ENCODE measurements at places on chromosomes 1 and 21. TPM values are rescaled to one million over a fixed set of nuclear protein-coding genes. Genes with fewer than 3 reads are reported as not detected.

The IL22RA1 gene
- not detected for total RNA-seq

The AMY2A gene
- not detected for total RNA-seq

The OR2G2 gene
- not detected for total RNA-seq

DNA sequence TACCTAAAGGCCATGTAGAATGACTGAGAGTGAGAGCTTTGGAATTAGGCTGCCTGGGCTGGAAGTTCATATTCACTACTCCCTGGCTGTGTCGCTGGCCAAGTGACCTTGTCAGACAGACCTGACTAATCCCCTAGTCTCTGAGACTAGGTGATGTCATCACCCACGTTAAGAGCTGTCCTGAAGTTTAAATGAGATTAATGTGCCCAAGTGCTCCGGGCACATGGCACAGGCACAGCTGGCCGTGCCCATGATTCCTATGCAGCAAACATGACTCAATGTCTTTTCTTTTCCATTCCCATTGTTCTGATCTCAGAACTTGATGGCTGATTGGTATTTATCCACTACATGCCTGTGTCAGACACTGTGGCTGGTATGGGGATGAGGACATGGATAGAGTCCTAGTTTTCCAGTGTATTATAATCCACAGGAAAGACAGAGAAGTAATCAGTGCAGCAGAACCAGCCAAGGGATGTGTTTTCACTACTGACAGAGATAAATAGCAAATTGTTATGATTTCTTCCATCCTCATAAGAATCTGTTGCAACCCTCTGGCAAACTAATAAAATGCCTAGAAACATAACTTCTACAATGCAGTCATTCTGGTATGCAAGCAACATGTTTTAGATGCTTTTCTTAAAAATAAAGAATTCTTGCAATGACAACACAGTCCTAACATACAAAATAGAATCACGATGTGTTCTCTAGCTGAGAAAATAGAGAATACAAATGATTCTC lies 180.9 kb downstream of the PCP4 start:
- H3K36me3 ChIP-seq, result no peaks in the 10 kb centered on the region
- H3K4me3 ChIP-seq, result no peak overlapping the region
- H3K4me1 ChIP-seq, result peaks cover 7% of the 10 kb centered on the region
- DNase-seq, result no peak
- no peaks in the 10 kb centered on the region for H3K27me3 ChIP-seq

DNA sequence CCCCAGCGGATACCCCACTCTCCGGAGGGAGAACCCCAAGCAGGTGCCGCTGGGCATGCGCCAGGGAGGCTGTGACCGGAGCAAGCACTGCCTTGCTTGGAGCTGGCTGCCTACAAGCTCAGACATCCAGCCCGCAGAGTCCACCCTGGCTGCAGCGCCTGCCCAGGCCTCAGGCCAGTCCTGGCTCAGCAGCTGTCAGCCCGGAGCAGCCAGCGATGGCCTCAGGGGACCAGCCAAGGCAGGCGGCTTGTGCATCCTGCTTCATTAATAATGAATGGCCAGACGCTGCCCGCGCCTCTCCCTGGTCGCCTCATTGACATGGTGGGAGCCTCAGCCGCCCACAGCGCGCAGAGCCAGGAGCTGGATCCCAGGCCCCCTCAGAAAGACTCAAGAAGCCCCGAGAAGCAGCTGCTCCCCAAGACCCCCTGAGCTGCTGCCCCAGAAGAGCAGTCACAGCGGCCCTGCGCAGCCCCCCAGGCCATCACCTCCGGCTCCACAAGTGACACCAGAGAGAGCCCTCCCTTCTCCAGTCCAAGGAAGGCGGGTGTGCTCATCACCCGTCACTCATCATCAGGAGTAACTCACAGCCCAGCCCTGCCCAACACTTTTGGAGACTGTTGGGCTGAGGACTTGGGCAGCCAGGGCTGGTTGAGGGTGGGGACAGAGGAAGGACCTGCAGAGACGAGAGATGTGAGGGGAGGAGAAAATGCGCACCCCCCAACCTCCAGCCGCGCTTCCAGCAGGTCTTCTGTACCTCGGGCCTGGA lies 19.6 kb downstream of the KCNAB2 start:
- no peak overlapping the region for H3K27ac ChIP-seq
- H3K36me3 ChIP-seq, result peaks cover 23% of the 10 kb centered on the region
- no peaks in the 10 kb centered on the region for H3K27me3 ChIP-seq
- peak; percentile 78 for DNase-seq
- H3K4me1 ChIP-seq, result peaks cover 19% of the 10 kb centered on the region

DNA sequence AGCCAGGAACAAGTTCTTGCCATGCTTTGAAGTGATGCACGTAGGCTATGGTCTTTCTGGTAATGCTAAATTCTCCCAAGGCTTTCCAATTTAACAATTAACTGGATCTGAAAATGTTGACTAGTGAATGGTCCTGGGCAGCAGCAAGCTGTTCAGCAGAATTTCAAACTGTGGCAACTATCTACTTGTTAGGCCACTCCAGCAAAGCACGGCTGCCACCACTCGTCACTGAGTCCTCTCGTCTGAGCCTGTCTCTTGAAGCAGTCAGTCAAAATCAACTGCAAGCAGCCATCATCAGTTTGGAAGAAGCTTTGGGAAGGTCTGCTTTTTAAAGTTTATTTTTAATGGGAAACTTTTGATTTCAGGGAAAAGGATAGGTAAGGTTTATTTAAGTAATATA lies 6.1 kb downstream of the FLVCR1 start:
- no peak for DNase-seq
- peaks cover 30% of the 10 kb centered on the region for H3K36me3 ChIP-seq
- H3K27ac ChIP-seq, result no peak overlapping the region
- H3K4me3 ChIP-seq, result no peak overlapping the region
- no peaks in the 10 kb centered on the region for H3K27me3 ChIP-seq

- H3K27me3 ChIP-seq, result no peaks in the 10 kb centered on the region
- peaks cover 5% of the 10 kb centered on the region for H3K4me1 ChIP-seq
- H3K27ac ChIP-seq, result peak overlapping the region; percentile 60
- H3K36me3 ChIP-seq, result no peaks in the 10 kb centered on the region
Measured at GRCh38 chr1:86788300-86789206, 84.2 kb downstream of the SH3GLB1 start.

DNA sequence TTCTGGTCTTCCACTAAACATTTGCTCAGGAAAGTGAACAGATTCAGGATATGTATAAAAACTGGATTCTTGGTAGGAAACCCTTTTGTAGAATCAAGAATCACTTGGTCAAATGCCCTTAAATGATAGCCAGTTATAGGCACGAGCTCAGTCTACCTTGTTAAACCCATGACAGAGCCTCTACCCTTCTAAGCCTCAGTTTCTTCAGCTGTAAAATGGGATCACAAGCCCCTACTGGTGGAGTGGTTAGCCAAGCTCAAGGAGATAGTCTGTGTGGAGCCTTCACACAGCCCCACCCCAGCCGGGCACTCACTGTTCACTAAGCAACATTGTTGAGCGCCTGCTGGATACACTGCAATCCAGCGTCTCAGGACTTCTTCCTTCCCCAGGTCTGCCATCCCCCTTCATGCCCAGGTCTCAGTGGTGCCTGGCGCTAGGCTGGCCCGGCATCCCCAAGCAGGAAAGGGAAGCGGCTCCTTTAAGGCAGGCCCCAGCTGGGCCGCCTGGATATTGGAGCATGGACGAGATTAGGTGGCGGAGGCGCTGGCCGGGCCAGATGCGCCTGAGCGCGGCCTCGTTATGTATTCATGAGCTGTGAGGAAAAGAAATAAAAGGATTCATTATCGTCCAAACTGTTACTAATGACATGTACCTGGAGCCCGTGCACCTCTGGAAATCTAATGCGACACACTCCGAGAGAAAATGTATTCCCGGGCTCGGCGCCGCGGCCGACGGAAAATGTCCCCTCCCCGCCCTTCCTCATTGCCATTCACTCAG lies 75.6 kb downstream of the TAS1R2 start:
- H3K4me3 ChIP-seq, result no peak overlapping the region
- no peak overlapping the region for H3K27ac ChIP-seq
- H3K36me3 ChIP-seq, result no peaks in the 10 kb centered on the region
- H3K4me1 ChIP-seq, result no peaks in the 10 kb centered on the region

GRCh38 chr1:94323311-94324177 lies 86.2 kb upstream of the ARHGAP29 start:
- H3K4me3 ChIP-seq, result no peak overlapping the region
- no peaks in the 10 kb centered on the region for H3K36me3 ChIP-seq
- H3K27me3 ChIP-seq, result no peaks in the 10 kb centered on the region
- DNase-seq, result no peak
